Fibroblast of the conjunctiva (primary cell): ENCODE measurements at places on chromosomes 16 and 17.

- DNase-seq: no peak
These were observed 21.9 kb downstream of the UNC13D start for GRCh38 chr17:75822119-75822799.

GRCh38 chr17:17122781-17123483 lies 80.7 kb downstream of the MPRIP start:
- DNase-seq: no peak

- DNase-seq: no peak
These were observed 16.9 kb downstream of the SLX4 start for GRCh38 chr16:3594316-3595109.

- DNase-seq: no peak
These were observed 5.5 kb downstream of the SOX8 start for GRCh38 chr16:986925-987582.

- no peak for DNase-seq
These were observed 46.8 kb downstream of the SLC39A11 start for GRCh38 chr17:73045724-73046123.

DNA sequence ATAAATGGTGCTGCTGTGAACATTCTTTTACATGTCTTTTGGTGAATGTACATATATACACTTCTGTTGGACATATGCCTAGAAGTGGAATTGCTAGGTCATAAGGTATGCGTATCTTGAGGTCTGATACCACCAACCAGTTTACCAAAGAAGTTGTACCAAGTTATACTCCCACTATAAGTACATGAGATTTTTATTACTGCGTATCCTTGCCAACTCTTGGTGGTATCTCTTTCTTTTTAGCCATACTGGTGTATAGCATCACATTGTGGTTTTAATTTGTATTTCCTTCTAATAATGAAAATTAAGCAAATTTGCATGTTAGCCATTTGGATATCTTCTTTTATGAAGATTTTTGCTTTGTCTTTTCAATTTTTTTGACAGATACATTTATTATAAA lies 80.5 kb downstream of the ATF7IP2 start:
- DNase-seq: no peak

- no peak for DNase-seq
These were observed 28.0 kb downstream of the PRKCB start for GRCh38 chr16:23863511-23864422.

GRCh38 chr17:75778861-75779249 lies 5.8 kb upstream of the UNK start:
- no peak for DNase-seq

DNA sequence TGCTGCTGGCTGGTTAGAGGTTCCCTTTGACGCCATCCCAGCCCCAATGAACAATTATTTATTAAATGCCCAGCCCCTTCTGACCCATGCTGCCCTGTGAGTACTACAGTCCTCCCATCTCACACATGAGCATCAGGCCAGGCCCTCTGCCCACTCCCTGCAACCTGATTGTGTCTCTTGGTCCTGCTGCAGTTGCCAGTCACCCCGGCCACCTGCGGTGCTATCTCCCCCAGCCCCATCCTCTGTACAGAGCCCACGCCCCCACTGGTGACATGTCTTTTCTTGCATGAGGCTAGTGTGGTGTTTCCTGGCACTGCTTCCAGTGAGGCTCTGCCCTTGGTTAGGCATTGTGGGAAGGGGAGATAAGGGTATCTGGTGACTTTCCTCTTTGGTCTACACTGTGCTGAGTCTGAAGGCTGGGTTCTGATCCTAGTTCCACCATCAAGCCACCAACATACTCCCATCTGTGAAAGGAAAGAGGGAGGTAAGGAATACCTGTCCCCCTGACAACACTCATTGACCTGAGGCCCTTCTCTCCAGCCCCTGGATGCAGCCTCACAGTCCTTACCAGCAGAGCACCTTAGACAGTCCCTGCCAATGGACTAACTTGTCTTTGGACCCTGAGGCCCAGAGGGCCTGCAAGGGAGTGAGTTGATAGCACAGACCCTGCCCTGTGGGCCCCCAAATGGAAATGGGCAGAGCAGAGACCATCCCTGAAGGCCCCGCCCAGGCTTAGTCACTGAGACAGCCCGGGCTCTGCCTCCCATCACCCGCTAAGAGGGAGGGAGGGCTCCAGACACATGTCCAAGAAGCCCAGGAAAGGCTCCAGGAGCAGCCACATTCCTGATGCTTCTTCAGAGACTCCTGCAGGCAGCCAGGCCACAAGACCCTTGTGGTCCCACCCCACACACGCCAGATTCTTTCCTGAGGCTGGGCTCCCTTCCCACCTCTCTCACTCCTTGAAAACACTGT lies 11.3 kb downstream of the CX3CL1 start:
- no peak for DNase-seq

DNA sequence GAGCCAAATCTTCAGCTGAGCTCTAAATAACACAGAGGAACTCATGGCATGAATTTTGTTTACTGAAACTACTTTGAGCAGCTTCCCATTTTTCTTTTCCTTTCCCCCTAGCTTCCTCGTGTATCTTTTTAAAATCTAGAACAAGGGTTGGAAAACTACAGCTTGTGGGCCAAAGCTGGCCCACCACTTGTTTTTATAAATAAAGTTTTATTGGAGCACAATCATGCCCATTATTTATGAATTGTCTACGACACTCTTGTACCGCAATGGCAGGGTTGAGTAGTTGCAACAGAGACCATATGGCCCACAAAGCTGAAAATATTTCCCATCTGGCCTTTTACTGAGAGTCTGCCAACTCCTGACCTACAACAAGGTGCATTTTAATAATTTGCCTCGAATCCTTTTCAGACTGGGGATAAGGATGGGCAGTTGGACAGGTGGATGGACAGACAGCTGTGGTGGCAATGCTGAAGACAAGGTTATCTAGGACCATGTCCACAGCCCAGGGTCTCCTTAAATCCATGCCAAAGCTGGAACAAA lies 87.7 kb downstream of the RMI2 start:
- DNase-seq: no peak

DNA sequence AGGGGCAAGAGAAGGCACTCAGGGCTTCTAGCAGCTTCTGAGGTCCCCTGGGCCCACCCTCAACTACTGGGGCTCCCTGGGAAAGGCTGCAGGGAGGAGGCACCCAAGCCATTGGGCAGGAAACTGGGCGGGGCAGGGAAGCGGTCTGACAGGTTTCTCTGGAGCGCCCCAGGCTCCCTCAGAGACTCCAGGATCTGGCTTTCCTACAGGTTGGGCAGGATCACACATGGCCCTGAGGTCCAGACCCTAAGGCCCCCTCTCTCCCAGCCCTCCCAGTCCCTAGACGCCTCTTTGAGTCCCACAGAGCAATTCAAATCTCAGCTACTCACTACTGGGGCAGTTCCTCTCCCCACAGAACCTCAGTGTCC lies 14.3 kb downstream of the JUP start:
- DNase-seq: no peak
